Vagina (tissue), 2 donors: ENCODE measurements at places on chromosomes 7 and 10.

GRCh38 chr7:8177109-8177933 lies 84.6 kb downstream of the ICA1 start:
- no peak for DNase-seq

DNA sequence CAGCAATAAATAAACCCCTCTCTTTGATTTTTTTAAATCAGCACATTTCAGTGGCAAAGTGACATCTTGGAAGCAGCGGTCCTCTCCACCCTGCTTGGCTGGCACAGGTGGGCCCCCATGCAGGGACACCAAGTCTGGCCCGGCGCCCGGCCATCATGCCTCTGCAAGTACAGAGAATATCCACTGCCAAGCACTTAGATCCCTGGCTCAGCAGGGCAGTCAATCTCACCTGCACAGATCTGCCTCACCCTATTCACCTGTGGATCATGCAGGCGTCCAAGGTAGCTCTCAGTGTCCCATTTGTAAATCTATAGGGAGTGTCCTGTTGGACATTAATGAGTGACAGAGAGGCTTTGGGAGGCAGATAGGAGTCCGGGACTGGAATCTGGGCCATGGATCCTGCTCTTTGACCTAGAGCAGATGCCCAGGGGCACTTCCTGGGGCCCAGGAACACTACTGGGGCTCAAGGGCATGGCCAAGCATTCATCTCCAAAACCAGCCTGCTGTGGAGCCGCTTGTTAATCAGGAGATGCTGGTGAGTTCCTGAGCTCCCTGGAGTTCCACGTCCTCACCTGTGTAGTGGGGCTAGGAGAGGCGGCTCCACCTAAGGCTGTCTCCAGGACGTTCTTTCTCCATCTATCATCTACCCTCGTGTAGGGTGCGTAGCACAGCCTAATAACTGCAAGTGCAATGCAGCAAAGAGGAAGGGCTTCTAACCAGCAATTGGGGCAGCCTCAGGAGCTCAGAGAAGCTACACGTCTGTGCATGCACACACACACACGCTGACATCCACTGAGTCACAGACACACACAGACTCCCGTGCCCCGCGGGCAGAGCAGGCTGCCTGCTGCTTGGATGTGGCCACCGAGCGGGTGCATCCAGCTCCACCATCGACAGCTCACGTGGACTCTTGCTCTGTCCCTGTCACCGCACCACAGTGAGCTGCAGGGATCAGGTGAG lies 123.6 kb downstream of the OAT start:
- DNase-seq: peak; percentile 83

- no peak for DNase-seq
These were observed 2.8 kb upstream of the AHCYL2 start for GRCh38 chr7:129222064-129222463.

- no peak for DNase-seq
These were observed 40.0 kb downstream of the GSDME start for GRCh38 chr7:24717247-24717622.

DNA sequence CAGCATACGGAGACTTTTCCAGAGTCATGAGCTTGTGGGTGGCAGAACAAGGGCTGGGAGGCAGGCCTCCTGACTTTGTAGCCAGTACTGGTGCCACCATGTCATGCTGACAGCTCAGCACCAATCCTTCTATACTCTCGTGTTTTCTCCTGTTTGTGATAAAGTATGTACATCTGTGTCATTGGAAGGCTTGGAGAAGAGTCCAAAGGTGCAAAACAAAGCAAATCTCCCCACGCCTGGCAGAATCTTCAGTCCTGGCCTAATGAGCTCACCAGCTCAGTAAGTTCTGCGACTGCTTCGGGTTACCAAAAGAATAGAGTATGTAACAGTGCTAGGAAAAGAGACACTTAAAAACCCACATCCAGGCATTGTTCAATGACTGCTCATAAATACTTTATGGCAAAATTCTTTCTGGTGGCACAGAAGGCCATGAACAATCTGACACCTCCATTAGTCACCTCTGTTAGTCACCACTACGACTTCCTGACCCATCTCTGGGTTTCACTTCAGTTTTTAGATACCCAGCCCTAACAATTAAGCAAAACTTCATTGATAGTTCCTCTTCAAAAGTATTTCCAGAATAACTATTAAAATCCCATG lies 24.5 kb downstream of the STEAP1 start:
- no peak for DNase-seq

DNA sequence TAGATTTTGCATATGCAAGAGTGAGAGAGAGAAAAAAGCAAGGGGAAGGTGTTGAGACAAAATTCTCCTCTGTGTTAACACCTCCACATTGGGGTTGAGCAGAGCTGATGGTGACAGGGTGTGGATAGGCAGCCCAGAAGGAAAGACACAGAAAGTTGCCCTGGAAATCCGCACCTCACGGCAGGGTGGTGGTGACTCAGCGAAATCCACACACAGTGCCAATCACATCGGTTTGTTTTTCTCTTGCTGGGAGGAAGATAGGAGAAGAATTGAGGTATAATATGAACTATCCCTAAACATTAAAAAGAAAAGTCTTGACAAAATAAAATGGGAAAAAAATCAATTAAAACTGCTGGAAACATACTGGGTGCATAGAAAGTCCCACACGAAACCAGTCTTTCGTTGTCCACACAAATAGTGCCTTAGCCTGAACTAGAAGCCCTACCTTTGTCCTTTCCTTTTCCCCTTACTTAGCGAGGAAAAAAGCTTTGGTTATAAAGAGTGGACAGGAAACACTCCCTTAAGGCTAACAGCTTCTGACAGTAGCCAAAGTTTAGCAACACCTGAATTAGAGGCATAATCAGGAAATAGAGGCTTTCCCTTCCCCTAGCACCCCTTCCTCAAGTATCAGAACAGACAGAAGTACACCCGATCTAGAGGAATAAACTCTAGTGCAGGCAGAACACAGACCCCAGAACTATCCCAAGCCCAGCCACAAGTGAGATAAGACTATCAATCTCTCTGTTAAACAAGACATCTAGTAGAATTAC lies 39.2 kb upstream of the DNAJC1 start:
- DNase-seq: no peak

- DNase-seq: no peak
These were observed 514 bp downstream of the NHLRC2 start for GRCh38 chr10:113854761-113855588.

- no peak for DNase-seq
These were observed 4.3 kb upstream of the UCN3 start for GRCh38 chr10:5360318-5360915.

DNA sequence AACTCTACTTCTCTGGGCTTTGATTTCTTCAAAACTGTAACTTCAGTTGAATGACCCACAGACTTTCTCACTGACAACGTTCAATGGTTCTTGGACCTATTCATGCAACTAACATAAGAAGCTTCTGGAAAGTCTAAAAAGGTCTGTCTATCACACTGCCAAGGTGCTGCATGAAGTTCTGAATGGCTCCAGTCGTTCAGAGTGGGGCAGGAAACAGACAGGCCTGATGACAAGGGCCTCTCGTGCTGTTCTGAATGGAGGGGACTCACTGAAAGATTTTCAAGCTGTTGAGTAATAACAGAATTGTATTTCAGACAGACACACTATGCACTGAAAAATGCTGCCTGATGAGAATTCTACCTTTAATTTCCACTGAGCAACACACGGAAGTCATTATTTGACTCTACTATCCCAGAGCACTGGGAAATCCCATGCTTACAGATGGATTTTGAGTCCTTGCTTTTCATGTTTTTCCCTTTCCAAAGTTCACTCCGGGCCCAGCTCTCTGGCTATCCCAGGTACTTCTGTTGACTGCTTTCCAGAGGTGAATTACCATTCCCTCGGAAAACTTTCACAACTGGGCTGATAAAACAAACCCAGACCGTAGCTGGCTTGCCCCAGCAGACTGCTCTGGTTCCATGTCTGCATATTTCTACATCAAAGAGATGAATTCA lies 204.9 kb upstream of the FRMD4A start:
- no peak for DNase-seq

DNA sequence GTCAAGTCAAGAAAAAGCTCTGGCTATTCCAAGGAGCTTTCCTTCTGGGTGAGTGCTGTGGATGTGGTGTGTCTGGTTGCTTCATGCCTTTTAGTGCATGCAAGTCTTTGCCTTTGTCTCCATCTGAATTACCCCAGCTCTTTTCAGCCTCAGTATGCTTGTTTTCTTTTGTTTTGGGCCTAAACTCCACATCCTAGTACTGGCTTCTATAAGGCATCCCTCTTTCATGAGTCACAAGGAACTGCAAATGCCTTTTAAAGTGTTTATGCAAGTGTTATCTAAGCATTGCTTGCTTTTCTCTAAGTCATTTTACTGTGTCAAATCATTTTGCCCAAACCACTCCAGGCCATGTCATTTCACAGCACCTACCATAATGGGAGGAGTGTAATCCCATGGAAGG lies 132.1 kb downstream of the PLCE1 start:
- peak; percentile 18 for DNase-seq

- DNase-seq: no peak
These were observed 135.7 kb downstream of the MAGI2 start for GRCh38 chr7:79317728-79318127.

DNA sequence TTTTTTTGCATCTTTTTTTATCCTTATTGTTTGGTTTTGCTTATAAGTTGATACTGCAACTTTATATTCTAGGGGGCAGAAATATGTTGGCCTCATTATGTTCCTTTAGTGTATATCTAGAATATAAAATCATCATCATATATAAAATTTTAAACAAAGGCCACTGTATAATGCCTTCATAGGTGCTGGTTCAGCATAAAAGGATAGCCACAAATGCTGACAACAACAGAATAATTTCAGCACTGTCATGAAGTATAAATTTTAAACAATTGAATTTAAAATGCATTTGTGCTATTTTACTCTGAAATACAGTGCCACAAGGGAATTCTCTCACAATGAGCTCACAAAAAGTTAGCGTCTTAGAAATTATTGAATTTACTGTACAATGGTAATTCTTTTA lies 285.9 kb downstream of the ATRNL1 start:
- DNase-seq: no peak

DNA sequence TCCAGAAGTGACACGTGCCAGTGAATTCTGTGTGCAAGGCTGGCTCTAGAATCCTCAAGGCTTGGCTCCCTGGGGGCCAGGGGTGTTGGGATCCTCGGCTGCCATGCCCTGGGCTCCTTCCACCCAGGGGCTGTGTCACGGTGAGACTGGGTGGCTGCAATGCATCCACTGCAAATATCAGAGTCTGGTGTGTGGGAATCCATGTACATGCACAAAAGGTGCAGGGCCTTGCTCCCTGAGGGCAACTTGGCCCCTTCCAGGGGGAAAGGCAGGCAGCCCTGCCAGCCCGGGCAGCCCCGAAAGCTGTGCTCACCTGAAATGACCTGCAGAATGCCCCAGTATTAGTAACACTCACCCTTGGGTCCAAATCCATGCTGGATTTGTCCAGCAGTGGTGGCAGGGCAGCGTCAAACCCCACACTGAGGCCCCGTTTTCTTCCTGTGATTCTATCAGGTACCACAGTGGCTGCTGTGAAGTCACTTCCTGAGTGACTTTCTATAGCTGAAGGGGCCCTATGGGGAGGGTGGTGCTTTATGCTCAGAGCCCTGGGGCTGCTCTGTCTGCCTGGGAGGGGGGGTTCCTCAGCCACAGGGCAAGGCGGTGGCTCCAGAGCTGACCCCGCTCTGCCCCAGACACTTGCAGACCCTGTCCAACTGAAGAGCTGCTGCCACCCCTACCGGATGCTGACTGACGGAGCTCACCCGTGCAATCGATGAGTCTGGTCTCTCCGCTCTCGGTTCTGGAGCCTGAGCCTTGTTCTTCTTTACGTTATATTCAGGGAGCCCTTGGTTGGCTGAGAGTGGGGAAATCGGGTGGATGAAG lies 317.7 kb downstream of the GLRX3 start:
- peak; percentile 89 for DNase-seq

- no peak for DNase-seq
These were observed 3.9 kb downstream of the LRWD1 start for GRCh38 chr7:102468478-102469350.

DNA sequence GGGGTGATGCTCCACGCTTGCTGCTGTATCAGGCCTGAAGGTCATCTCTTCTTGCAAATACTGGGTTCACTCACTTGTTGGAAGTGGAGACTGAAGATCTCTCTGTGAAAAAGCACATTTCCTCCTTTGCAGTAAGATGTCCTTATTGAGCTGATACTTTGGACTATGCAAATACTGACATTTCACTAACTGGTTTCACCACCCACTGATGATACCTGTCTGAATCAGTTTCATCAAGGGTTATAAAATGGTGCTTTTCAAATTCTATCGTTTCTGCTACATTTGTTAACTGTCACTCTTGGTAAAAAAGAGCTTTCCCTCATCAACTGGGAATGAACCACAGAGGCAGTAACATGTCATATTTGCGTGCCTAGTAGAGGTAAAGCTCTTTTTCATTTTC lies 35.5 kb downstream of the RAB19 start:
- DNase-seq: no peak

DNA sequence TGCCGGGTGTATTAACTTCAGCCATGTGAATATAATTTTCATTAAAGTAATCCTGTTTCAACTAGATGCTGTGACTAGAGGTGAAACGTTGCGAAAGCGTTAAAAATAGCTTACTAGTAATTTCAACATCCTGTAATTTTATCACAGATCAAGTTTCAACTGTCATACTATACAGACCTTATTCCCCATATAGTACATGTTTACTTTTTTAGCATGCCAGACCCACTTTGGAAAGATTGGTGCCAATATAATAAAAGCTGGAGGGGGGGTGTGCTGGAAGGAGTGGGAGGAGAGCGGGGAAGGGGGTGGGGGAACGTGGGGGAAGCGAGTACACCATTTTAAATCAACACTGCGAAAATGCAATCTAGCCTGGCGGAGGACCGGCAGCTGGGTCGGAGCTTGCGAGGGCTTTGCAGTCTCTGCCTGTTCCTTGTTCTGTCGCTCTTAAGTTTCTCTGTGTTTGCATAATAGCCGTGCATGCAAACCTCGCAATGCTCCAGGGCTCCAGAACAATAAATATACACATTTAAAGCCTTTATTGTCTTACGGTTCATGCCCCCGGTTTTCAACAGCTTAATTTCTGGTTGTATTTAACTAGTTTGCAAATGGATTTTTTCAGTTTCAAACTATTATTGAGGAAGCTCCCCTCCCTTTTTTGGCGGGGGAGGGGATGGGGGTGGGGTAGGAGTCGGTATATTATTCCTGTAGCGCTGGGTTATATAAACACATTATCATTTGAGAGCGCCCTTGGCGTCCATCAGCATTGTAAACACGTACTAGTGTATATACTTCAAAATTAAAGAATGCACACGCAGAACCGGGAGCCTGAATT lies 1.3 kb upstream of the ARID5B start:
- DNase-seq: no peak

GRCh38 chr7:81725812-81726127 lies 44.1 kb downstream of the HGF start:
- DNase-seq: no peak

DNA sequence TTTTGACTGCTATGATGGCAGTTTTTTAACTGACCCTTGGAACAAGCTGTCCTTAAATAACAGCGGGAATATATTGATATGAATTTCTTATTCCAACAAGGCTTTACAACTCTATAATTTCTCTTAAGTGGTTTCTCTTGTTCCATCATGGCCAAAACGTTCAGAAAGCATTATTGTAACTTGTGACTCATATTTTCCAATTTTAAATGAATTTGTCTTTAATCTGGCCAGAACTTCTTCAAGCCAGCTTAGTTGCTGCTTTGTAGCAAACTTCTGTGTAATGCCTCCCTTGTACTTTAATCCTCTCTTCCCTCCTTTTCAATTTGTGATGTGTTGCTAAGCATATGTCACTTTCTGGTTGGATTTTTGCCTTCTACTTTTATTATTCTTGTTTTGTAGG lies 271.9 kb downstream of the KIF20B start:
- no peak for DNase-seq

- no peak for DNase-seq
These were observed 569 bp downstream of the CAV1 start for GRCh38 chr7:116525298-116525912.

GRCh38 chr10:83374741-83375140 lies 764.6 kb upstream of the GHITM start:
- DNase-seq: no peak

- DNase-seq: no peak
These were observed 4.8 kb downstream of the BTRC start for GRCh38 chr10:101358706-101359300.
